ENCODE measurements at places on chromosomes 5 and 9.

GRCh38 chr5:57878301-57878722 is 395.7 kb upstream of the ACTBL2 start:
- no peak for DNase-seq

DNA sequence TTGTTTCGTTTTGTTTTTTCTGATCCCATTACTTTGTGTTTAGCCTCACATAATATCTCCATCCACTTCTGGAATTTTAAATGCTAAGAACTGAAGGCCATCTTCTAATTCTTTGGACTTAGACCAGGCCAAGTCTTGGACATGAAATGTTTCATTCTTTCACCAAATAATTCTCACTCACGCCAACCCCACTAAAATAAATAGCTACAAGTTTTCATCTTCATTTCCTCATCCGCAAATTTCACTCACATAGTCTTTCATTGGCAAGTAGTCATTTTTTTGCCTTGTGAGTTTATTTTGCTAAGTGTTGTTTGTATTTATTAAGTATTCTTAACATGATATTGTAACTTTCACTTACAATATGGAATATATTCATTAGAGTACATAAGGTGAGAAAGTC is 1188.6 kb upstream of the SEMA6A start:
- no peak for DNase-seq

- no peak for DNase-seq
Measured at GRCh38 chr5:154479160-154479943, 1.3 kb upstream of the HAND1 start.

DNA sequence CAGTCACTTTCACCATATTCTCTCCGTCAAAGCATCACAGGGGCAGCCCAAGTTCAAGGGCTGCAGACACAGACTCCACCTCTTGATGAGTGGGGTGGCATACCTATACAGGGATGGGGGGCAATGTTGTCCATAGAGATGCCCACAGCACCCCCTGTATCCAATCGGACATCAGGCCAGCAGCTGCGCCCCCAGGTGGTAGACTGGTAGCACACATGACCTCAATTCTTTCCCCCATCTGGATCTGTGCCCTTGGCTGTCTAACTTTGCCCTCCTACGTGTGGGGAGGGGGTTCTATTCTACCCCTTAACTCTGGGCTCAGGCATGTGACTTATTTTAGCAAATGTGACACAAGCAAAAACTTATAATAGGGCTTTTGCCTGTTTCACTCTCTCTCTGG is 84.0 kb upstream of the SLC25A48 start:
- no peak for DNase-seq

- DNase-seq, result no peak
Measured at GRCh38 chr5:94558028-94558427, 60.4 kb downstream of the KIAA0825 start.

DNA sequence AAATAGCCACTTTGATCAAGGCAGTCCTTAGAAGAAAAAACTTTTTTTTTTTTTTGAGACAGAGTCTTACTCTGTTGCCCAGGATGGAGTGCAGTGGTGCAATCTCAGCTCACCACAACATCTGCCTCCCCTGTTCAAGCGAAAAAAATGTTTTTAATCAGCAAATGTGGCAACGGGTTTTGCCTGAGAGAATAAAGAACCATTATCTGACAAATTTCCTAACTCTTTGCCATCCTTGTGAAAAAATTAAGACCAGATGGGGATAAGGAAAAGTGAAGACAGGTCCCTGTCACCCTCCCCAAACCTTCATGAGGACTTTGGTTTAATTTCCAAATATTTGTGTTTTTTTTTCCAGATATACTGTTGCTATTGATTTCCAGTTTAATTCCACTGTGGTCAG is 107.3 kb upstream of the SPOCK1 start:
- no peak for DNase-seq

DNA sequence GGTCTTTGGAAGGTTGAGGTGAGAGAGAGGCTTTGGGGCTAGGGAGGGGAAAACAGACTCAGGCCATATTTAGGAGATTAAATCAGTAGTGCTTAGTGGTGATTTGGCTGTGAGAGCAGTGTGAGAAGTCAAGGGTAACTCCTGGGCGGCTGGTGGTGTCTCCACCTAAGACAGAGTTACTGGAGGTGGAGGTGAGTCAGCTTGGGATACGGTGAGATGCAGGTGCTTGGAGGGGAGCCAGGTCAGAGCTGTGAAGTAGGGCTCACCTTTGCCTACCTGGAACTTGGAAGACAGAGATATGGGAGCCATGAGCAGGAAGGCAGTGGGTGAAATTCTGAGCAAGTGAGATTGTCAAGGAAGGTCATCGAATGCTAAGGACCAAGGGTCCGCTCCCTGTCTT is 24.5 kb downstream of the RGS3 start:
- no peak for DNase-seq

DNA sequence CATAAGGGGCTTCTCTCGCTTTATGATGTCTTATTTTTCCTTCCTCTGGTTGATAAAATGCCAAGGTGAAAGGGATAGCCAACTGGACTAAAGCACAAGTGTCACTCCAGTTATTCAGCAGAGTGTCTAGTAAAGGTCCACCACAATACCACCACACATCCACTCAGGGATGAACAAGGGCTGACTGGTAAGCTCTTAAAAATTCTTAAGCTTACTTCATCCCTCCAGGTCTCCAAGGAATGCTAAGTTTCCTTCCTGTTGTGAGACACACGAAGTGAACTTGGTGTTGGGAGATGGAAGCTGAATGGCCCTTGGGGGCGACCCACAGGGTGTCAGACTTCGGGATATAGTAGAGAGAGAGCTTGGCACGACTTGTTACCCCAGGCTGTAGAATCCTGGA is 3.2 kb upstream of the HMGCS1 start:
- no peak for DNase-seq

DNA sequence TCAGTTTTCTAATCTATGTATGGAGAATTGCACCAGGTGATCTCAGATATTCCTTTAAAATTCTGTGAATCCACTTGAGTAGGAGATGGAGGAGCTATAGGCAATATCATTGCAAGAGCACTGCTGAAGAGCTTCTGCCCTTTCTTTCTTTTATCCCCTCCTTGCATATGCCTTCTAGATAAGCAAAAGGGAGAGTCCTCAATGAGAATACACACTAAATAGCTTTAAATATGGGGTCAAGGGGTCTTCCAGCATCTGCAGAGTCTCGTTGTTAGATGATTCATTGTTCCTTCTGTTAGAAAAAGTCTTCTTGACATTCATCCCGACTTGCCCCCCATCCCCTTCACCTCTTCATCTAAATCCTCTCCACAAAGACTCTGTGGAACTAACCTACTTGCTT is 156.1 kb downstream of the PIK3R1 start:
- no peak for DNase-seq

DNA sequence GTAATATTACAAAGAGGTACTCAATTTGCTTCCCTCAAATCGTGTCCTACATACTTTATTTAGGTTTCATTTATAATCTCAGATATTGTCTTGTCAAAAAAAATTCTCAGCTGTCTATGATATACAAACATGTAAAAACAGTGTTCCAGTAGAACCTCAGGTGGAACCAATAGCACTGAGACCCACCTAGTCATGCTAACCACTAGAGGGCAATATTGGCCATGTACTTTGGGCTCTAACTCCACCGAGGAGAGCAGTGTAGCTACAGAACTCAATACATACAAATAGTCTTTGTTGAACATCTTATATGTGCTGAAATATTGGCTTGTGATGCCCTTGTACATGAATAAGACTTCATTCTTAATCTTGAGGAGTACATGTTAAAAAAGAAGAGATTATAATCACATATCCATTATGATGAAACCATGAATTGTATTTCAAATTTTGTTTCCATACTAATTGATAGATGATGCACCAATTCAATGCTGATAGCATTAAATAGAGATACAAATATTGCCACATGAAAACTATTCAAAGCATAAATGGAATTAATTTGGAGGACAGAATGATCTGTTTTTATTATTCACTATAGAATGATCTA is 71.2 kb upstream of the CNTLN start:
- peak; percentile 54 for DNase-seq

DNA sequence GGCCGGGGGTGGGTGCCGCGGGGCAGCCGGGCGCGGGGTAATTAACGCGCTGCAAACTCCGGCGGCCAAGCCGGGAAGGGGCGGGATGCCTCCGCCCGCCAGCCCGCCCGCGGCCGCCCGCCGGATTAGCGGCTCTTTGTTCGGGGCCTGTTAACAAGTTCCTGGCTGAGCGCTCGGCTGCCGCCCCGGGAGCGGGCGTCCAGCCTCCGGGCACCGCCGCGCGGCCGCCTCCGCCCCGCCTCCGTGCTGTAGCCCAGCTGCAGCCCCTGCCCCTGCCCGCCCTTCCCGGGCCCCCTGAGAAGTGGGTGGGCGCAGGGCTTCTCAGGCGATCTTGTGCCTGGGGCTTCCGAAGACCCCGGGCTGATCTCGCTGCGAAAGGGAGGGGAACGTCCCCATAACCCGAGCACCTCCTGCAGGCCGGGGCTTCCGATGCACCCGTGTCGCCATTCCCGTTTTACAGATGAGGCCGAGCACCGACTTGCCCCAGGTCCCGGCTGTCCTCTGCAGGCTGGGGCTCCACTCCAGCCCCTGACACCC is 7.5 kb downstream of the UNC5A start:
- peak; percentile 6 for DNase-seq

DNA sequence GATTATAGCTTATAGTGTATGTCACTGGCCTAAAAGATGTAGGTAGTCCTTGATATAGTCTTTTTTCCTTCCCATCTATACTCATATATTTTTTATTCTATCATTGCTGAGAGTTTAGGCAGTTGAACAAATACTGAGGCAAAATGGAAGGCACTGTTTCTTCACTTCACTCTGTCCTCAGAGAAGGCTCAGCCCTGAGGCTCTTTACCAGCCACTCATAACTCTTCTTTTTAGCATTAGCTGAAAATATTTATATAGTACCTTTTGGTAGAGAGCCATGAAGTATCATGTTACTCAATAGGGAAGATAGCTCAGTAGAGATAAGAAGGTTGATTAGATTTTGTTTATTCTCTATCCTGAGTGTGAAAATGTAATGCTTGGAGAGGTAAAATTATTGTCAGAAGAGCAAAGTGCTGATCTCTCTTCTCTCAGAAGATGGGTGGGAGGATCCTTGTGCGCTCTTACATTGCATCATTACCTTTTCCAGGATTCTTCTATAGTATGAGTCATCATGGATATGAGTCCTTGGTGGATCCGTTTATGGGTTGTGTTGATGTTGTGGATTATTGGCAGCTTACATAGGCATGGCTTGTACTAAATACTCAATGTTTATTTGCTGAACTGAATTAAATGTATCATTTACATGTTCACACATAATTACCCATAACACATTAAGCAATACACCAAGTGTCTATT is 88.1 kb downstream of the ANXA1 start:
- no peak for DNase-seq
